ENCODE measurements at places on chromosomes 7 and 10.

DNA sequence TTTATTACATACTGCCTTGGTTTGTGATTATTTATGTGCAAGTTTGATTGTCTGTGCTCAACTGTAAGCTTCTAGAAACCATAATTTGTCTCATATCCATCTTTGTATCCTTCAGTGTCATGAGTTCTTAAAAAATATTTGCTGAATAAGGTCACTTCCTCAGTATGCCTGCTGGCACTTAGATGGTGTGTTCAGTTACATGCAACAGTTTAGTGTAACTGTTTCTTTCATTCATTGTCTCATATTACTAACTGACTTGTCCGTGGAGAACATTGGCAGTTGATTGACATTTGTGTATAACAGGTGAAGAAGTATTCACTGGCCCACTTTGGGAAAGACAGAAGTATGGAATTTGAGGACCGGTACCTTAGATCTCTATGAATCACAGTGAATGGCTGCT is 236.9 kb downstream of the PRKG1 start:
- DNase-seq, result no peak

GRCh38 chr7:76108540-76109233 is 60.8 kb downstream of the MDH2 start:
- no peak for DNase-seq

DNA sequence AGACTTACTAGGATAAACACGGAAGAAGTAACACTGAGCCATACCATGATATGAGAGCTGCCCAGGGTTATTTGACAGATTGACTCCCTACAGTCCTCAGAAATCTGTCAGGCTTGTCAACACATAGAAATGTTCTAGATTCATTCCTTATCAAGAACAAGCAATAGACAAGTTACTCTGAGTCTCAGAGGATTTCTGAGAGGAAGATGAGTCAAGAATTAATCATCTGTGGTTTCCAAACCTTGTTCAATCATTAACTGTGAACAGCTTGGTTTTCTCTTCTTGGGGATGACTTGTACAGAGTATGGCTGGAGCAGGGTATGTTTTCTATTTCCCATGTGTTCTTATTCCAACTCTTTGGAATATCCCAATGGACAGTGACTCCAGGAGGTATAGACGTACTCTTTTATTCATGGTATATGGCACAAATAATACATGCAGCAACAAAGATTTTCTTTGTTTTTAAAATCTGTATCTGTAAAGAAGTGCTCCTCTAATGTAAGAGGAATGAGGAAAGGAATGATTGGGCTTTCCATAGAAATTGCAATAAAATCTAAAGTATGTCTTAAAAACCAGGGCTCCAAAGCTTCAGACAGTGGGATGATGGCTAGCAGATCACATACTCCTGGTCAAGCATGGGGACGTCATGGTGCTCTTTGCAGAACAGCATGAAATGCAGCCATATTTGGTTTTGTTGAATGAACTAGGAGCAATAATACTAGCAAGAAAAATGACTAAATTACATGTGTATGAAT is 11.9 kb upstream of the SFR1 start:
- DNase-seq, result no peak

GRCh38 chr10:7580520-7580919 is 86.2 kb downstream of the ITIH5 start:
- DNase-seq, result no peak

GRCh38 chr7:1495564-1496242 is 8.5 kb downstream of the INTS1 start:
- DNase-seq, result no peak

- no peak for DNase-seq
Measured at GRCh38 chr10:35210961-35211360, 84.3 kb downstream of the CREM start.

DNA sequence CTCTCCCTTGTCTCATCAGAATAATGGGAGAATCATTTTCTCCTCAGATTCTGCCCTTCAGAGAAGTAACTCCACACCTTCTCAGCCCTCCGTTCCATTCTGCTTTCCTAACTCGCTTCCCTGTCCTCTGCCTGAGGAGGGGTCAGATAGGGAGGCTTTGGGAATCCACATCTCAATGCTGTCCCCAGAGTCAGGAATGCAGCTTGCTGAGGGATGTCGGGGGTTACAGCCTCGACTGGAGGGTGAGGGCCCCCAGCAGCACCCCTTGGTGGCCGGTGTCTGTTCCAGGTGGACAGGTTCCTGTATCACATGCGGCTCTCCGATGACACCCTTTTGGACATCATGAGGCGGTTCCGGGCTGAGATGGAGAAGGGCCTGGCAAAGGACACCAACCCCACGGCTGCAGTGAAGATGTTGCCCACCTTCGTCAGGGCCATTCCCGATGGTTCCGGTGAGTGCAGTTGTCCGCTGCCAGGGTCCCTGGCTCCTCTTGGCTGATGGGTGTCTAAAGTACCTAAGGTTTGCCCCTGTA is 6.9 kb downstream of the HKDC1 start:
- no peak for DNase-seq

DNA sequence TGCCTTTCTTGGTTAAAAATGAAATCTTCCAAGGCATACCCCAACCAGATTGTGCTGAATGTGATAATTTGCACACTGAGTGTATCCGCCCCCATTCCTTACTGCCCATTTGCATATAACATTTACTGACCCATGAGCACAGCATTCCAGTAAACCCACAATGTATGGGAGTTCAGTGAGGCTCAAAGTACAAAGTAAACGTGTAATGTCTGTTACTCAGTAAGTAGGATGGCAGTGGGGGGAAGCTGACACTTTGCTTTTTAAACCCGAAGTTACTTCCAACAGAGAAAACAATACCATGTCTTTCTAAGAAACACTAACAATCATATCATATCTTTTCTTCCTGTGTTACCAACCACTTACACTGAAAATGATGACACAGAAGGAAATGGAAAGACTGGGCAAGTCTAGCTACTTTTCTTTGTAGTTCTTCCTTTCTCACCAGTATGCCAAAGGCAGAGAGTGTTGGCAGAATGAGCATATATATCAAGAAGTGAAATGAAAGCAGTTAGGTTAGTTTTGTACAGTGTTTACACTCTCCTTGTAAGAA is 27.1 kb upstream of the SOSTDC1 start:
- DNase-seq, result no peak

DNA sequence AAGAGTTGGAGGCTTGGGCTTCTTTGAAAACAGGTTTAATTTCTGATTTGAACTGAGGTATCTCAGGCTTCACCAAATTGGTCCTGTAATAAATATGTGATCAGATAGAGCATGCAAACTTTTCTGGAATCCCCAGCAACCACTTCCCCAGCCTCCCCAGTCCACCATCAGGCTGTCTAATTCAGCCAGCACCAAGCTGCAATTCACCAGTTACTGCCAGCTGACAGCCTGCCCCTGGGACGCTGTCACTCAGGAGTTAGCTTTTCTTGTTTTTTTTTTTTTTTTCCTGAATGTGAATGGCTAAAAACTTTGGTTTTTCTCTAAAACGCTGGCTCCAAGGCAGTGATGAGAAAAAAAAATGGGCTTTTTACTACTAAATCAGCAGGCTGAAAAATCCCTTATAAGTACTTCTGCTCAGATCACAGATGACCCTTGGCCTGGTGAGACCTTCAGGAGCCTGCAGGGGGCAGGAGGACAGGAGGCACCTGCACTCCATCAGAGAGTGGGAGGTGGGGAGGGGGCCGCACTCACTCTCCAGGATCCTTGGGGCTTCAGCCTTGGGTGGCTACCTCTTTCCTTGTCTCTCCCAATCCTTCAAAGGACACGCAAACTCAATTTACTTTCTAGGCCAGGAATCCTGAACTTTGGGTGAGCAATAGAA is 349.4 kb downstream of the GATA3 start:
- no peak for DNase-seq

DNA sequence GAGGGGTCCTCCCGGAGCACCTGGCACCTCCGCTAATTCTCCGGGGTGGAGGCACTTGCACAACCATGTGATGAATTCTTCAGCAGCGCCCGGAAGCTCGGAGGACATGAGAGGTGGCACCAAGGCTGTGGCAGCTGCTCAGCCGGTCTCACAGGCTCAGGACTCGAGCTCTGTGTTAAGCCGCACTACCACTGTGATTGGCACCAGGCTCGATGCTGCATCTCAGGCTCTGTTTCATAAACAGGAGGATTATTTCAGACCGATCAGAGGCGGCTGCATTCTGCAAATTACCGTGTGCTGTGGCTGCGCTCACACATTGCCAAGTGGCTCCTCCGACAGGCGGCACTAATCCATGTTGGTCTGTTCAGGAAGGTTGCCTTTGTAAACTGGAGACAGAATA is 495.2 kb downstream of the DNAJB6 start:
- DNase-seq, result no peak

DNA sequence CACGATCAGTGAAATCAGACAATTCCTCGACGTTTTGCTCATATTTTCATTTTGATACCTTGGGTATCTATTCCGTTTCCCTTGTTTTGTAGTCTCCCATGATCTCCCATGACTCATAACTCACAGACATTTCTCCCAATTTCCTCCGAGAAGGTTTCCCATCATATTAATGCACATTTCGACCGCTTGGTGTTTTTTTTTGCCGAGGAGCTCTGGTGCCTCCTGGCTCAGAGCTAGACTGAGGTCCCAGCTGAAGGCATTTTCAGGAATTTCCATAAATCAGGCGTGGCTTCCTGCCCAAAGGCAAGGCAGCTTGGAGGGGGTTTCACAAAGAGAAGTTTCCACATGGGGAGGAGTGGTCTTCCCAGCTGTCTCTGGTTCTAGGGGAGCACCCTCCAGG is 148.2 kb upstream of the TNS3 start:
- no peak for DNase-seq

DNA sequence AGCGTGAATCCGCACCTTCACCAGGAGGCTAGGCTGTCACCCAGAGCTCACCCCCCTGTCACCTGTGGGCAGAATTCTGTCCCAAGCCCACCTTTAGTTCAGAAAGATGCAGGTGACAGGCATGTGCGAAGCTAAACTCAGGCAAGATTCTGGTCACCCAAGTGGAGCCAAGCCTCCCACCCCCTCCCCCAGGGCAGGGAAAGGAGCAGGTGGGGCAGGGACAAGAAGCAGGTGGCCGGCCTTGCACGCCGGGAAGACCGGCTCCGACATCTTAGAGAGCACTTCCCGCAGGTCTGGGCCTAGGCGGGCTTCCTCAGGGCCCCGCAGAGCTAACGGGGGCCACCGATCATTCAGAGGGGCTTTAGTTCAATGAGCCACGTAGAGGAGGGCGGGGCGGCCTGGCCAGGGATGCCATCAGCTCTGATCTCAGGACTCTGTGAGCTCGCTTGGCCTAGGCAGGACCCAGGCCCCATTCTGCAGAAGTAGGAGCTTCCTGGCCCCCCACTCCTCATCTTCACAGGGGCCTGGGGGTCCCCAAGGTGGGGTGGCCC is 19.9 kb downstream of the UNCX start:
- DNase-seq, result no peak

DNA sequence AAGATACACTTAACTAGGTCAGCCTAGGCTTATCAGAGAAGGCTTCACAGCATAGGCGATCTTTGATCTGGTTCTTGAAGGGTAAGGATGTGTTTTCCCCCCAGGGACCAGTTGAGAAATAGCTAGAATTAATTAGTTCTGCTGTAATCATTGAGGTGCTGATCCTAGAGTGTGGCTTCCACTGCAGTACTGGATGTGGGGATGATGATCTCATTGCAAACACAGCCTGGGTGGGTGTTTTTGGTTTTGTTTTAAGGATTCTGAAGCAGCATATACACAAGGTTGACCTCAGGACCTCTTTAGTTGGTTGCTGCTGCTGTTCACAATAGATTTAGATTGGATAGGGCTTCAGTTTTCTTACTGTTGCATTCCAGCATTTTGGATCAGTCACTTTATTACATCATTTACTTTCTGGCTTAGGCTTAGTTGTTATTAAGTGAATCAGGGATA is 159.7 kb downstream of the AUTS2 start:
- no peak for DNase-seq

- DNase-seq, result peak; percentile 53
Measured at GRCh38 chr7:1533547-1534329, 3.2 kb downstream of the MAFK start.

DNA sequence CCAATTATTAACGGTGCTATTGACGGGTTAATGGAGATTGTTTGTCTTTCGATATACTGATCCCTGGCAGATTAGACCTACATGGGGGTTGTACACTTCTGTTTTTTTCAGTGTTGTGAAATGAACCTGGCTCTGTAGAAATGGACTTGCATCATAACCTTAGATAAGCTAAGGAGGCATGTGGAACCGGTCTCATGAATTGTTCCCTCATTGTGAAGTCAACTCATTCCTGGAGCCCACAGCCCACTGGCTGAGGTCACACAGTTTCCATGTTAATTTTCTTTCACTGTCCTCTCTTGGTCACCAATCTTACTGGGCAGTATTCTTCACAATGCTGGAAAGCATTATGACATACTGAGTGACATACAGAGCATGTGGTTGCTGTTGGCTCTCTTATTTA is 202.8 kb downstream of the BMPER start:
- DNase-seq, result no peak

- DNase-seq, result no peak
Measured at GRCh38 chr7:157898261-157898660, 561.5 kb downstream of the DNAJB6 start.

- DNase-seq, result no peak
Measured at GRCh38 chr10:52368725-52369124, 54.6 kb downstream of the DKK1 start.

- no peak for DNase-seq
Measured at GRCh38 chr10:122010405-122011050, 21.6 kb downstream of the TACC2 start.

DNA sequence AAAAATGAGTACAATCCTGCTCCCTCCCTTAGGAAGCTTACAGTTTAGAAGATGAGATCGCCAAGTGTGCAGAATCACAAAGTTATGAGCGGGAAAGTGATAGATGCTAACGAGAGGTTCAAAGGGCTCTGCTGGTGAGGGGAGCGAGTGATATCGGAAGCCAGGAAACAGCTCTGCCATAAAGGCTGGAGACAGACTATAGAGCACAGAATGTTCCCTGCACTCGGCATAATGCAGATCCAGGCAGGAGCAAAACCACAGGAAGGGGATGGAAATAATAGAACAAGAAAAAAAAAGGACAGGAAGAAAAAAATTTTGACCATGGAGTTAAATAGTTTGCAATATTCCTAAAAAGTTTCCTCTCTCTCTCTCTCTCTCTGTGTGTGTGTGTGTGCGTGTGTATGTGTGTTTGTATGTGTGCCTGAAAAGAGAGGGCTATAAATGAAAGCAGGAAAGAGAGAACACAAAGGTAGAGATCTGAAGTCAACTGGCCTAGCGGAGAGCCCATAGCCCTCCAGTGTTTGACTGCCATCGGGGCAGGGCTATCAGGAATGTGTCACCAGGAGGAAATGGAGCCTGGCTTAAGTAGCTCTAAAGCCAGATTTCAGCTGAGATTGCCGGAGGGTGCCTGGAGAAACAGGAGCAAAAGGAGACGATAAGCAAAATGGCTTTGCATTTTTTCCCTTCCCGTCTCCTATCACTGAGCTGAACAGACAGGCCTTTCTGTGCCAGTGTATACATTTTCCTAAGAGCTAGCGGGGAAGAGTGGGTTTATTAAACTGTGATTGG is 175.8 kb upstream of the LYZL1 start:
- DNase-seq, result no peak

GRCh38 chr10:79487296-79488194 is 24.8 kb upstream of the EIF5AL1 start:
- peak; percentile 33 for DNase-seq

- no peak for DNase-seq
Measured at GRCh38 chr7:130649004-130649790, 19.4 kb downstream of the COPG2 start.

- no peak for DNase-seq
Measured at GRCh38 chr10:11176746-11177145, 159.1 kb downstream of the CELF2 start.

GRCh38 chr10:30348378-30348776 is 701 bp downstream of the MTPAP start:
- no peak for DNase-seq

All from activated CD4-positive, alpha-beta T cell treated with anti-CD3 and anti-CD28 coated beads, Interleukin-2, amount 50 U/mL, for 48 hours (primary cell).